OCI-M1 (cell line): ENCODE measurements at places on chromosomes 5 and 9.

- DNase-seq = no peak
These were observed 106.8 kb upstream of the CD180 start for GRCh38 chr5:67303356-67303755.

GRCh38 chr5:64767959-64768357 is 533 bp downstream of the SREK1IP1 start:
- no peak for DNase-seq

DNA sequence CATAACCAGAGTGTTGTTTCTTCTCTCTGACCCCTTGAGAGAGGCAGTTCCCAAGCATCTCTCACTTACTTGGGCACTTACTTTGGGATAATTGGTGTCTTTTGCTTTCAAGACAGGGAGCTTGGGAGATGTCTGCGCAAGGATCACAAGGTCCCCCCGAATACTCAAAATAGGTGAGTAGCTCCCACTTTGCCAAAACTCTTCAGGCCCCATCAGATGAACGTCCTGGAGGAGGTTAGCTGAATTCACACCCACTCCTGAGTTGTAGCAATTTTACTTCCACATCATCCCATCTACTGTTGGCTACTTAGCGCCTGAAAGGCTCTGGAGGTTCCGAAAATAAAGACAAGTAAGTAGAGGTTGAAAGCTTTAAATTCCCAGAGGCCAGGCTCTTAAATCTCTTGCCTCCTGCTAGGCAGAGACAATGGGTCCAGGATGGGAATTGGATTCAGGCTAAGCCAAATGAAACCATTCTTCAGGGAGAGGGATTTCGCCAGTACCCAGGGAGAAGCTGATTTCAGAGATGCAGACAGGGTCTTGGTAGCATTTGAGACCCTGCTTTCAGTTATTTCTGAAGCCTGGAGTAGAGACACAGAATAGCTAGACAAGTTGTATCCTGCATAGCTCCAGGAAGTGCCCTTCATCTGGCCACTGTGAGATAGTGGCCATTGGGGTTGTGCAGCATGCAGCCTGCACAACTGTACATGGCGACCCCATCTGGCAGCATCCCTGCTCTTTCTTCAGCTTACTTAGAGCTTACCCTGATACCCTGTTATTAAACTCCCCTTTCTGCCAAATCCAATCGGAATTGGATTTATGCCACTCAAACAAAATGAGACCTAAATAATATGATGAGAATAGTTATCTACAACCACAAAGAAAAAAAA is 60.1 kb downstream of the BOD1 start:
- no peak for DNase-seq

DNA sequence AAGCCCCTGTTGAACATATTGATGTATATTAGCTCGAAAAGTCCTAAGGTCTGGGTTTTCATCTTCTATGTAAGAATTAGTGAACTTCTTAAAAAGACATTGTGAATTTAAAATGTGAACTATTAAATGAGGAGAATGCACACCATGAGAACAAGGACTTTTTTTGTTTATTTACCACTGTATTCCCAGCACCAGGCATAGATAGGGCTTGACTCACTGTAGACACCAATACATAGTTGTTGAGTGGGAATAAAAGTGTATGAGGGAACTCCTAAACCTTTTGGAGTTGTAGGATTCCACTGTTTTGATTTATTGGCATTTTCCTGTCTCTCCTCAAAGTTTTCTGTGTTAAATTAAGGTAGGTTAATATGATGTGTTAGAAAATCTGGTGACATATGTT is 40.3 kb downstream of the NNT start:
- no peak for DNase-seq

- DNase-seq = peak; percentile 75
These were observed 65.2 kb upstream of the SLC25A51 start for GRCh38 chr9:37969130-37969529.

- DNase-seq = no peak
These were observed 198.8 kb downstream of the BNC2 start for GRCh38 chr9:16671591-16672137.

DNA sequence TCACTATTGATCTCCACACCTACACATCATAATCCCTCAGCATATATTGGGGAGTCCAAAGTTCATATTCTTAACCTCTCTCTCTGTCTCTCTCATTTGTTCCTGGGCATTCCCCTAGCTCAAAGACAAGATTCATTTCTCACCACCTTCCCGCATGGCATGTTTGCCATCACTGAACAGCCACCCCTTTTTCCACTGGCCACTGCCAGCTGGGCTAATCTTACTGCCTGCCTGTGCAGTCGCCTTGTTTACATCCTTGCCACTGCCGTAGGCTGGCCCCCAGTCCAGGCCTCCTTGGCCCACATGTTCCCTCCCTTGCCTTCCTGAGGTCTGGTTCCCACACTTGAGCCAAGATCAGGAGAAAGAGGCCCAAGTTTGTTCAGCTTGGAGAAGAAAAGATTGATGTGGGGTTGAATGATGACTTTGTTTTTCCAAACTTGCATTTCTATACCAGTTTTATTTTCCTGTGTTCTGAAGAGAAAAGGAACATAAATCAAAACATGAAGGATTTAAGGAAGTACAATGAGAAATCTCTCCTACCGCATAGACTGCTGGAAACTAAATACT is 80.2 kb downstream of the PLAC8L1 start:
- no peak for DNase-seq

DNA sequence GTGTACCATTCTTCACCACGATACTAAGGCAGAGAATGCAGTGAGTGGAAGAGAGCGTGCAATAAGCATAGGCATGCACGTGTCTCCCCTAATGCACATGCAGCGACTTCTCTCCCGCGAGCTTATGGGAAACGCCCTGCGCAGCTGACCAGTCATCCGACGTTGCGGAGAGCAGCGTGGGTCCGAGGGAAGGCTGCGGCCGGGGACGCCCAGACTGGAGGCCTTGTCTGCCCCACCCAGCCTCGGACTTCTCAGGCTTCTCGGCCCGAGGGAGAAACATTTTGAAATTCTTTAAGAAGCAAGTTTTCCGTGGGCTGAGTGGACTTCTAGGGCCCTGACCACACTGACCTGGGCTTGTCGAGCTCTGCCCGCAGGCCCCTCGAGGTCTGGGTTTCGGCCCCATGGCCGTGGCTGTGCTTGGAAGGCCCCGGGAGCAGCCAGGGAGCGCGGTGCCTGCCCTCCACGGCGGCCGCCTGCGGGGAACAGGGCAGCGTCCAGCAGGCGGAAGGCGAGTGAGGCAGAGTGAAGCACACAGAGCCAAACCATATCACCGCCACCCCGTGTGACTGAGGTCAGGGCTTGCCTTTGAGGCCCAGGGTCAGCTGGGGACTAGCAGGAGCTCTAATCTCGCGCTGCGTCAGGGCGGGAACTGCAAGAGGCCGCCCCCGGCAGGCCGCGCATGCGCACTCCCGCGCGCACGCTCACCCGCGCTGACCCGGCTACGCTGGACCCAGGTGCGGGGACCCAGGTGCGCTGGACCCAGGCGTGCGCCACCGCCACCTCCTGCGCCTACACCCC is 60.0 kb upstream of the IRX1 start:
- no peak for DNase-seq

- DNase-seq = no peak
These were observed 82.9 kb downstream of the RXRA start for GRCh38 chr9:134408939-134409737.

DNA sequence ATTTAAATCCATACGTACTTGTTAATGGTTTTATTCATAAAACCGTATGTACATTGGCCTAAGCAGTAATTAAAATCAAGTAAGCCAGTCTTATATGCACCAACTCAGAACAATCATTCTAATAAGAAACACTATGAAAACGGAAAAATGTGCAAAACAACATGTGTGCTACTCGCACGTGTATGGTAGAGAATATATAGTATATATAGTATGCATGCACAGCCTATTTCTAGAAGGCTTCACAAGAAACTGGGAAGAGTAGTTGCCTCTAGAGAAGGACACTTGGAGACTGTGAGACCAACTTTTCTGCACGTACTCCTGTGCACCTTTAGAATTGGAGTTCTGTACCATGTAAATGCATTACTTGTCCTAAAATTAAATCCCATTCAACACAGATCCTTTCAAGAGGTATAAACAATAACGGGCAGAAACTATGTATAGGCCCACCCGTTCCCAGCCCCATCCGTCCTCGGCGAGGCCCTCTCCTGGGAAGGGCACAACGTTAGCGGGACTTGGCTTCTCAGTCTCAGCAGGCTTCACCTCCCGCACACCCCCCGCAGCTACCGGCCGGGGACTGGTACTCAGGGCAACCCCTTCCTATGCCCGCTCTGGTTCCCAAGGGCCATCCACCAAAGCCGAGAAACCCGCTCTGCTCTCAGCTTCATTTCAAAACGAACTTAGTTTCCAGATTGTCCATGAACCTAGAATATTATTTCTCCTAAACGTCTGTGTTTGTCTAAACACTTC is 2.0 kb downstream of the CDC14B start:
- DNase-seq = no peak

DNA sequence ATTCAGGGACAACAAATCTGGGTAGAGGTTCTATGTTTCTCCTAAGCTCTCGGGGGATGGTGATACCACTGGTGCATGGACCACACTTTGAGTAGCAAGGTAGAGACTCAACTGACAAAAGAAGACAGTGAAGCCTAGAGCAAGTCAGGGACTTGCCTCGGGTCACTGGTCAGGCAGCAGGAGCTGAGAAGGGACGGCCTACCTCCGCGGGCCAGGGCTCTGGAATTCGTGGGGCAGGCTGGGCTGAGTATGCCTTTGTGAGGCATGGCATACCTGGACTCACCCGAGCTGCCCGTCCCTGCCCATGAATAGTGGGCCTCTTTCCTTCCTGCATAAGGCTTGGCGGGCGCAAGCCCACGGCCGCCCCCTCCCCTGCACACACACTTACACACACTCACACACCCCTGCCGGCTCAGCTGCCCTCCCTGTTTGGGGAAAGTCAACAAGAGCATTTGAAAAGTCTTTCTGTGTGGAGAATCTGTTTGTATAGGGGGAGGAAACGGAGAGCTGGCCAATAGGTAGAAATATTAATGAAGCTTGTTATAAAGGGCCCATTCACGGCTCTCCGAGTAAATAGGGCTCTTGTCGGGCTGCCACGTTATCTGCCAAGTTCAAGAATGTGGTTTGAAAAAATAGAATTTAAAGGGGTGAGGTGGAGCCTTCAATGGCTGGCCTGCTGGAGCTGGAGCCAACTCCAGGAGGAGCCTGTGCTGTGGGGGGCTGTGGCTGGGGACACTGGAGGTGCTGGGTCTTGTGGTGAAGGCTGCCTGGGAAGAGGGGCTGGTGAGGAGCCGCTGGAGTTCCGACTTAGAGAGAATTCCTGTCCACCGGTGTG is 19.1 kb upstream of the KIF12 start:
- DNase-seq = no peak

DNA sequence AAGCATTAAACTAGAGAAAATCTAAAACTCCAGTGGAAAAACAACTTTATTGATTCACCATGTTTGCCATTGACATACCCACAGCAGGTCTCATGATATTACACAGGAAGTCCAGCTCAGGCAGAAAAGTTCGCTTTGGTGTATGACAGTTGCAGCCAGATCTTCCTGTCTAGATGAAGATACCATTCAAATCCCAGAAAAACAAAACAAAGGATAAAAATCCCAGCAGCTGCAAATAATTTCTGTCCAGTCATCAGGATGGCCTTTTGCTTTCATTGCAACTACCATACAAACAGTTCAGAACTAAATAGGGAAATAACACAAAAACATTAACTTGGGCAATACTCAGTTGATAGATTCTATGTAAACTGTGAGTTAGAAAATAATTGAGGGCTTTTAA is 136.0 kb upstream of the NREP start:
- no peak for DNase-seq

GRCh38 chr5:88507261-88507660 is 238.6 kb upstream of the TMEM161B start:
- DNase-seq = peak; percentile 25
